ENCODE measurements at places on chromosomes 11 and 22.

DNA sequence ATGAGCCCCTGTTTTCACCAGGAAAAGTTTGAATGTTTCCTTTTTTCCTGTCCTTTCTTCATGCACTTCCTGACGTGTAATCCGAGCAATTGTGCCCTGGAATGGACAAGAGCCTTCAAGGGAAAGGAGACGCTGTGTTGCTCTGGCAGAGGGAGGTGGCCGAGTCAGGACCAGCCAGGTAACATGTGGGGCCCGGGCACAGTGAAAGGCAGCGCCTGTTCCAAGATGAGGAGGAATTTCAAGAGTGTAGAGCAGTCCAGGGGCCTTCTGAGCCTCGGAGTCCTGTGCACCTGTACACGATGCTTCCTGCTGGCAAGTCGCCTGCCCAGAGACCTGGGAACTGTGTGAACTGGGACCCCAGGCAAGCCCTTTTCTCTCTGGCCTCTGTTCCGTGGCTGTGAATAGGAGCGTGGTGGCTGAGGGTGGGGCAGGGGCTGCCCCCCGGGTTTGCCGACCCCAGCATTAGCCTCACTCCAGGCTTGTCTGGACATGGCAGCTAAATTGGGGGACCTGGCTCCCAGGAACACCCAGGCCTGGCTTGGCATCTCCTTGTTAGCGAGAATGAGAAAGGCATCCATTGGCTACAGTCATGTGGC lies 92.0 kb downstream of the MYEOV start:
- no peak for DNase-seq

GRCh38 chr22:49090061-49090852 lies 737.4 kb downstream of the BRD1 start:
- no peak for DNase-seq

DNA sequence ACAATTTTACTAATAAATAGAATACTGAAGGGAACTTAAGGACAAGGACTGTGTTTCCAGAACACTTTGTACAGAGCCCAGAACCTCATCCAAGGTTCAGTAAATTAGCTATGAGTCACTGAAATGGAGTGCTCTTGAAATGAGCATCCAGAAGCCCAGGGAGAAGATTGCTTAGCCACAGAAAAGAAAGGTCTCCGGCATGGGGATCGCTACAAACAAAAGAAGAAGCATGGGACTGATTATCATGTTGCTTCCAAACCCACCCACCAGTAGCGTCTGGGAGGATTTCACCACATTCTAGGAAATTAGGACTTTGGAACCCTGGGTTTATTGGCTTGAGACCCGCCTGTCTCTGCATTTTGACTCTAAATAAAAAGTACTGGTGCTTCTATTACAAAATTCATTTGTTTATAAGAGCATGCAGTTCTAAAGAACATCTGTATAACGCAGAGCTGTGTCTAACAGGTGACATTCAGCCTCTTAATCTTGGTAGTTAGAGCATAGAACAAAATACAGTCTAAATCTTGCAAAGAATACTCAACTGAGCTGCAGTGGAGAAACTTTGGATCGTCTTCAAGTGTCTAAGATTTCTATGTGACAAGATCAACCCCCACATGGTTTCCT lies 35.9 kb upstream of the SESN3 start:
- no peak for DNase-seq

DNA sequence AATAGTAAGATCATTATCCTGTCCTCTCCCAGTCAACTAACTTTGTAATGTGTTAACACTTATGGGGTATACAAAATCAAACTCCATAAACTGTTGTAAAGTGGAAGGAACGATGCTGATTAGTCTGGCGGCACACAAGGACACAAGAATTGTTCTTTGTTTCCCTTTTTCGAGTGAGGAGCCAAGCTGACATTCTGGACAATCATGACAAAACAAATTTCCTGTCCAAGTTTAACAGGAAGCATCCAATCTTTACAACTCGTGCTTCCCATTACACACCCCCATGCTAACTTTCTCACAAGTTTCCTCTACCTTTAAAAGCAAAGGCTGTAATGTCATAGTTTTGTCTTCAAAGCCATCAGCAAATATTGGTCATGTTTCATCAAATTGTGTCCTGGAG lies 20.4 kb upstream of the LDLRAD3 start:
- DNase-seq = no peak

- DNase-seq = no peak
Measured at GRCh38 chr22:49331878-49332277, 495.8 kb downstream of the BRD1 start.

DNA sequence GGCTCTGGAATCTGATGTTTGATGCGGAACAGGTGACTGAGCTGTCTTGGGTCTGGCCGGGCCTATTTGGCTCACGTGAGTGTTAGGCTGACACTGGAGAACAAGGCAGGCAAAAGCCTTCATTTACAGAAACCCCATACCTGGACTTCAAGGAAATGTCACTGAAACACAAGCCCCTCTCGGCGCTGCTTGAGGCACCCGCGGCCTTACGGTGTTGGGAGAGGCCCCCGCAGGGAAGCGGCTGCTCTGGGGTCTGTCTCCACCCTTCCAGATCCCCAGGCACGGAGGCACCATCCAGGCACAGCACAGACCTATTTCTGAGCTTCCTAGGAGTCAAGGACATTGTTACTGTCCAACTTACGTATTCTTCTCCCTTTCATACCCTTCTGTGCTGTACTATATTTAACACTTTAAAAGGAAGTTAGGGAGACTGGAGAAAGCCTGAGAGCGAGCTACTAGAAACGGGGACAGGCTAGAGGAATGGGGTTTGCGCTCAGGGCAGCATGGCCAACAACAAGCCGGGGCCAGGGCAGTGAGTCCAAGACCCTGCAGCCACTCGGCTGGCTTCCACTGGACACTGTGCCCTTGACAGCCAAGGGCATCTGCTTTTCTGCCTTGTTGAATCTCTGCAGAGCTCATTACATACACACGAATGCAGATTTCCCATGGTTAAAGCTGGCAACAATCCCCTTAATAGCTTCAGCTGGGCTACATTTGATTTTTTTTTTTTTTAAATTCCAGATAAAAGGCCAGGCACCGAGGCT lies 23.8 kb downstream of the DRD4 start:
- DNase-seq = no peak

- DNase-seq = no peak
Measured at GRCh38 chr11:3747704-3748103, 49.6 kb downstream of the NUP98 start.

- no peak for DNase-seq
Measured at GRCh38 chr11:12725863-12726682, 51.9 kb downstream of the TEAD1 start.

DNA sequence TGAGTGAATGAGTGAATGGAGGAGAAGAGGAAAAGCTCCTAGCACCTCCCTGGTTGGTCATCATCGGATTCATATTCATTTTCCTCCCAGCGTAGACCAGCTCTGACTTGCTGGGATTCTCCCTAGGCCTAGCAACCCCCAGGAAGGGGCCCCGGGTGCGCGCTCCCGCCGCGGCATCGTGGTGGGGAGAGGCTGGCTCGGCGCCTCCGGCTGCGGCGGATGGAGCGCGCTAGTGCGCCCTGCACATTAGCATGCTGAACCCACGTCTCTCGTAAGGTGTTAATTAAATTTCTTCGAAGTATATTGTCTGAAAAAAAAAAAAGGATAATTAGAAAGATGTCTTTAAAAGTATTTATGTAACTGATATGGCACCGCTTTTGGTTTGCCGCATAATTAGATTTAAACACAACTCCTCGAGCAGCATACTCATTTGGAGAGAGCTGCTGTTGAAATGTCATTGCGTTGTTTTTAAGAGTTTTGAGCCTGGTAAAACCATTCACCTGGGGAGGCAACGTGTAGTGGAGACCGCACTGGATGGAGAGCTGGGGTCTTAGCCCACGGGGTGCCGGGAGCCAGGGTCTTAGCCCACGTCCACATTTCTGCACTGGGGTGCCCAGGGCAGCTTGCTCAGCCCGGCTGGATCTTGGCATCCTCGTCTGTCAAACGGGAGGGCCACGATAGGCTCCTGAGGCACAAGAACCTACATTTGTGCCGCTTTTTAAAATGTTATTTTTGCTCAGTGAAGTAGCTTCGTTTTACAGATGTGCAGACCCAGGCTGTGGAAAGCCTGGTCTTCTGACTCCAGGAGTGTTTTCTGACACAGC lies 21.8 kb downstream of the MPPED1 start:
- no peak for DNase-seq
